GM12878 (cell line): ENCODE measurements at places on chromosomes 1 and 21. TPM values are rescaled to one million over a fixed set of nuclear protein-coding genes. Genes with fewer than 3 reads are reported as not detected.

DNA sequence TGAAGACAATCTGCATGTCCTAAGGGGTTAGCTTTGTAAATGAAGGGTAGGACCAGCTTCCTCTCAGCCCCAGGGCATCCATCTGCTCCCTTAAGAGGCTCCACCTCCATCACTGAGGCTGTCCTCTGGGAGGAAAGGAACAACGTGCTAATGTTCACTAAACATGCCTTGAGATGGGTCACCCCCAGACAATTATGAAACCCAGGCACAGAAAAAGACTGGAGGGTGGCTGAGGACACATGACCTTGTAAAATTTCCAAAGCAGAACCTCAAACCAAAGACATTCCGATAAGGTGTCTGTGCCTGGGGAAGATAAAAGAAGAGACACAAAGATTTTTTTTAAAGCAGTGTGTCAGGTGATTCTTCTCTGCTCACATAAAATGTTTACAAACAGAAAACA, 37.6 kb upstream of the ZNF124 start:
- DNase-seq, result no peak

GRIK1 gene
- total RNA-seq, result not detected in 2 replicates

DNA sequence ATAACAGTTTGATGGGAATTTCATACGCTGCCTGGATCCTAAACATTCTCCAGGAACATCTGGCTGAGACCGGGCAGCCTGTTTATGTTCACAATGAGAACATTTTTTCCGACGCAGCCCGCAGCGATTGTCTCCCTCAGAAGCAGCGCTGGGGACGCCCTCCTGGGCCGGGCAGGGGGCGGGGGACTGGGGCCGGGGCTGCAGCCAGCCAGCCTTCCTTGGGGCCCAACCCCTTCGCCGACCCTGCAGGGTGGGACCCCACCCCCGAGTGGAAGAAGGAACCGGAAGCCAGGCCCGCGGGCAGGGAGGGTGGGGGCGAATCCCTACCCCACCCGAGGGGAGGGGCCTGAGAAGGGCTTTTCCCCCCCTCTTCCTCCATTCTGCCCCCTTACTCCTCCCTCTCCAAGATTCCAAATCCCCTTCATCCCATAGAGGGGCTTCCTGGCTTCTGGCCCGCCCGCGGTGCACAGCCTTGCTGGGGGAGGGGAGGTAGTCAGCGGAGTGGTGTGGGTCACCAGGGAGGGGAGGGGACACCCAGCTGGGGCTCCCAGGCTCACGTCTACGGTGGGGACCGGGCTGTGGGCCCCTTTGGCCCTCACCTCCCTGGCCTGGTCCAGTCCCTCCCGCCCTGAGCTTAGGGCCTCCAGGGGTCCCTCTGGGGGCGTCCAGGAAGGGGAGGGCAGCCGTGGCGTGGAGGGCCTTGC, 60.6 kb downstream of the WNT9A start:
- DNase-seq, result no peak

GRCh38 chr1:221371705-221372104, 370.2 kb downstream of the DUSP10 start:
- no peak for DNase-seq

GBP5 gene
- total RNA-seq, result 0.44 and 0.56 TPM in 2 replicates

DNA sequence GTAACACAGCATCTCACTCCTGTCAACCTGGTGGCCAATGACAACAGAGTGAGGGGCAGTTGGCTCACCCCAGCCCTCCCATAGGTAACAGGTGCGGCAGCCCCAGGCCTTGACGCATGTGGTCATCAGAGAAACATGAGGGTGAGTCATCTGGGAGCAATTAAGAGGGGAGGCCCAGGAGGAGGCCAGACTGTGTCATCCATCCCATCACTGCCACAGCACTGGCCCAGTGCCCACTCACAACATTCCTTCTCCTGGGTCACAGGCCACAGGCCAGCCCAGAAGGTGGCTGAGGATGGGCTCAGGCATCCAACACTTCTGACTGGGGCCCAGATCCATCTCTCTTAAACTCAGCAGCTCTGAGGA, 17.1 kb downstream of the TEX35 start:
- DNase-seq, result no peak

CACNA1S gene
- not detected in 2 replicates for total RNA-seq
